RWPE1 (cell line): ENCODE measurements at places on chromosomes 3 and 15.

DNA sequence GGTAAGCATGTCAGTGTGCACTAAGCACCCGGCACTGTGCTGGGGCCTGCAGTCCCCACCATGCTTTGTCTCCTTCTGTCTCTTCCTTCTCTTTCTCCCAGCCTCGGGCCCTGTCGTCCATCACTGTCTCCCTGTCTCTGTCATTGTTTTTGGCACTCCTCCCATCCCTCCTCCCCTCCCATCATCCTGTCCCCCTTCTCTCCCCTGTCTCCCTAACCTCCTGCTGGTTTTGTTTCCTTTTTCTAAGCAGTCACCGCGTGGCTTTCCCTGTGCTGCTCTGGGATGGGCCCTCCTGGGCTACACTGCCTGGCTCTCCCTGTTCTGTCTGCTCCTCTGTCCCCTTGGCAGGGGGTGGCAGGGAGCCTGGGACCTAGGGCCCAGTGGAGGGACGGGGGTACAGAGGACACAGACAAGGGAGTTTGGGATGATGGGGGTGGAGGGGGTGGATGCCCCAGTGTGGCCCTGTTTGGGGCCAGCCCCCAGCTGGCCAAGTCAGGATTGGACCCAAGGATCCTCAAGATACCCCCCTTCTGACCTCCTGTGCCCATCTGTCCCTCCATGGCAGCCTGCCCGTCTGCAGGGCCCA lies 5.7 kb downstream of the CHST13 start:
- DNase-seq, result no peak

- DNase-seq, result no peak
Observed at GRCh38 chr3:168186293-168186983, 90.7 kb upstream of the GOLIM4 start.

- DNase-seq, result no peak
Observed at GRCh38 chr15:66726386-66726785, 24.4 kb downstream of the SMAD6 start.

DNA sequence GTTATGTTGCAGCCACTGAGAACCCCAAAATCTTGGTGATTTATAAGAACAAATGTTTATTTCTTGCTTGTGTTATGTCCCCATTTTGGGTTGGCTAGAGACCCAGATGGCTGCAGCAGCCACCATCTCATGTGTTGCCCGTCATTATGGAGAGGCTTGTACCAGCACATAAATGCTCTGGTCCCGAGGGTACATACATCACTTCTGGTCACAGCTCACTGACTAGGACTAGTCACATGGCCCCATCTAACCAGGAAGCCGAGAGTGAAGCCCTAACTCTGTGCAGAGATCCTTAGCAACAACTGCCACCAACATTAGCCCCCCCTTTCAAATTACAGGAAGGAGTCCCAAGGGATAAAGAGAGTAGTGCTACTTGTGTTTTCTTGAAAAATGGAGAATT lies 25.5 kb upstream of the HACD2 start:
- no peak for DNase-seq

DNA sequence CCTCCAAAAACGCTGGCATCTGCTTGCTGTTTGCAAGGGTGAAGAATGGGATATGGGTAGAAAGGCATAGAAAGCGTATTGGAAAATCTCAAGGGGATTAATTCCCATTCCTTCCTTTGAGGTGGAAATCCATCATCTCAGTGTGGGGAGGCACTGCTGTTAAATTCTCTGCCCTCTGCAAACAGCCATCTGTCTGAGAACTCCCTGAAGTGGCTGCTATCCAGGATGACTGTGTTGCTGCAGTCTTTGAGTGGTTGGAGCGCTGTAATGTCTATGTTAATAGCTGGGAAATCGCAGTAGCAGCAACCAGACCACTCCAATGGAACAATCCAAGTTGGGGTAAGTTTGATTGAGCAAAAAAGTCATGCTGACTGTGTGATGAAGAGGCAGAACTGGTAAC lies 625.9 kb downstream of the NLGN1 start:
- no peak for DNase-seq

DNA sequence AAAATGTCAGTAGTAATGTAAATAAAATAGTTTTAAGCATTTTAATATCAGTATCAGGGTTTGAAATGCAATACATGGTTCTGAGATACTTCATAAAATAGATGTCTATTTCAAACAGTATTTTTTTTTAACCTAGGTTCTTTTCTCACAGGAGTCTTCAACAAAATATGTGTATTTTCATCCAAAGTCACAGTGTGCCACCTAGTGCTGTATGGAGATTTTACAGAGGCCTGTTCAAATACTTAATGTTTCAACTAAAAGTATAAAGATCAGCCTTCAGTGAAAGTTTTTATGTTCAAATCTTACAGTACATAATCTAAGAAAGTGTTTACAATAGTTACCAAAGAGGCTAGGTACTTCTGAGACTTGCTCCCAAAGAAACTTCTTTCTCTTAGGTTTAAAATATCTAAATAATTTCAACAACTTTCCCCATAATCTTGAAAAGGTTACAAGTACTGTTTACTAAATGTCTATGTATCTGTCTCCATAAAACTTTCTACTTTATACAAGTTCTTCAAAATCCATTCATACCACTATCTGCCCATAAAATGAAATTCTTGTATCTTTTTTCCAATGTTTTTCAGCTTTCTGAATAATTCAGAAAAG lies 38.3 kb downstream of the SCAPER start:
- DNase-seq, result peak; percentile 12

DNA sequence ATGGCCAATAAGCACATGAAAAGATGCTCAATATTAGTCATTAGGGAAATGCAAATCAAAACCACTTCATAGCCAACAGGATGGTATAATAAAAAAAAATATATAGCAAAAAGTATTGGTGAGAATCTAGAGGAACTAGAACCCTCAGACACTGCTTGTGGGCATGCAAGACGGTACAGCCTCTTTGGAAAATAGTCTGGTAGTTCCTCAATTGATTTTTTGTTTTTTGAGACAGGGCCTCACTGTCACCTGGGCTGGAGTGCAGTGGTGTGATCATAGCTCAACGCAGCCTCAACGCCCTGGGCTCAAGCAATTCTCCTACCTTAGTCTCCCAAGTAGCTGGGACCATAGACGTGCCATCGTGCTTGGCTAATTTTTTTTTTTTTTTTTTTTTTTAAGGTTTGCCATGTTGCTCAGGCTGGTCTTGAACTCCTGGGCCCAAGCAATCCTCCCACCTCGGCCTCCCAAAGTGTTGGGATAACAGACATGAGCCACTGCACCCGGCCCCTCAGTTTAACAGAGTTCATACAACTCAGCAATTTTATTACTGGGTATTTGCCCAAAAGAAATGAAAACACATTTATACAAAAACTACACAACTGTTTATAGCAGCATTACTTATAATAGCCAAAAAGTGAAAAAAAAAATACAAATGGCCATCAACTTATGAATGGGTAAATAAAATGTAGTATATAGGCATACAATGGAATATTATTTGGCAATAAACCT lies 5.1 kb downstream of the PRC1 start:
- no peak for DNase-seq

DNA sequence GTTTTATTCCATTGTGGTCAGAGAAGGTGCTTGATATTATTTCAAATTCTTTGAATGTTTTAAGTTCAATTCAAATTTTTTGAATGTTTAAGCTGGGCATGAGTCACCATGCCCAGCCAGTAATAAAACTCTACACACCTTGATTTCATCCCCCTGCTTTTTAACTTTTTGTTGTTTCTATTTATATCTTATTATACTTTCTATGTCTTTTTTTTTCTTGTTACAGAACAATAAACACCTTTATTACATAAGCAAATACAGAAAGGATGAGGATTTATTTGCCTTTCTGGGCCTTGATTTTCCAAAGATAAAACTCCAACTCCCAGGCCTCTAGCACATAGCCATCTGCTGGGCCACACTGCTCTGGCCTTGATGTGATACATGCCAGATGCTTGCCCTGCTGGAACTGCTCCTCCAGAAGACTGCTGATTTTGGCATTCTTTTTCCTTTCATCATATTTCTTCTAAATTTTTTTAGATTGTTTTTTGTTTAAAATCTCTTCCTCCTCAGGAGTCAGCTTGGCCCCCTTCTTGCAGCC lies 14.0 kb downstream of the DNAH12 start:
- no peak for DNase-seq

DNA sequence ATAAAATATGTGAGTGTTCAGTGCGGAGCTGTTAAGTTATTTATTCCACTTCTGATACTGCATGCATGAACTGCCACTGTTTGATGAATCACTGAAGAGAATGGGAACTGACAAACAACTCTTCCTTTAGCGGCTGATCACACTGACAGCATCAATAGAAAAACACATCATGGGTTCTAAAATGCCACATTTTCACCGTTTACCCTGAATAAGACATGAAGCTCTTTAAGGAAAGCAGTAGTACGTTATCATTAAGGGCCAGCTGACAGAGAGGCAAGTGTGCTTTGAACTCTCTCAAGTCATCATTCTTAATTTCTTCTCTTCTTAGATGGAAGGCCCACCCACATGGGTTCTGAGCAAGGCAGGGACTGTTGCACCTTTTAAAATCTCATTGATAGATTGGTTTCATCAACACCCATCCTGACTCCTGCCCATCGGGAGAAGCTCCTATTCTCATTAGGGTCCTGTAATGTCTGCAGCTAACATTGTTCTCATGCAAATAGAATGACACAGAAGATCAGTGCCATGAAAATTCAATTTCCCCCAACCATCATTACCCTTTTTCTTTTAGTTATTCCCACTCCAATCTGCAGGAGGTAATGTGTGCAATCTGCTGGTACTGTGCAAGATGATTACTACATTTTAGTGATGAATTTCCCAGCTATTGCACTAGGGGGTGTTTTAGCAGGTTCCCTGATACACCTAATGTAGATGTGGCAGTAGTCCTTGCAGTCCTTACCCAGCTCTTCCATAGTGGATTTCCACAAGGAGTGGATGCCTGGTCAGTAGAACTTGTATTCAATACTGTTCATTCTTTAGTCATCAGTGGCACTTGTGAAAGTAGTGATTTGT lies 119.1 kb downstream of the ROBO2 start:
- DNase-seq, result no peak

GRCh38 chr3:171242951-171243350 lies 216.4 kb upstream of the SLC2A2 start:
- DNase-seq, result no peak

- no peak for DNase-seq
Observed at GRCh38 chr3:156216216-156216615, 95.8 kb downstream of the KCNAB1 start.

- DNase-seq, result no peak
Observed at GRCh38 chr15:64014995-64015394, 31.3 kb downstream of the DAPK2 start.

GRCh38 chr3:118593277-118593670 lies 441.4 kb downstream of the IGSF11 start:
- no peak for DNase-seq
